Activated effector memory CD4-positive, alpha-beta T cell treated with Interleukin-2 at 50 U/mL for 16 hours (primary cell): ENCODE measurements at places on chromosomes 5 and 9.

- no peak for DNase-seq
Observed at GRCh38 chr9:128244091-128244836, 31.5 kb downstream of the GOLGA2 start.

DNA sequence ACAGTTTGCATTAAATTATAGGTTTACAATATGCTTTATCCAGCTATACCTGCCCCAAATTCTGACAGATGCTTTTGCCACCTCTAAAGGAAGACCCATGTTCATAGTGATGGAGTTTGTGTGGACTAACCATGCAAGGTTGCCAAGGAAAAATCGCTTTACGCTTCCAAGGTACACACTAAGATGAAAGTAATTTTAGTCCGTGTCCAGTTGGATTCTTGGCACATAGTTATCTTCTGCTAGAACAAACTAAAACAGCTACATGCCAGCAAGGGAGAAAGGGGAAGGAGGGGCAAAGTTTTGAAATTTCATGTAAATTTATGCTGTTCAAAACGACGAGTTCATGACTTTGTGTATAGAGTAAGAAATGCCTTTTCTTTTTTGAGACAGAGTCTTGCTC lies 41.0 kb downstream of the FXN start:
- DNase-seq, result no peak

DNA sequence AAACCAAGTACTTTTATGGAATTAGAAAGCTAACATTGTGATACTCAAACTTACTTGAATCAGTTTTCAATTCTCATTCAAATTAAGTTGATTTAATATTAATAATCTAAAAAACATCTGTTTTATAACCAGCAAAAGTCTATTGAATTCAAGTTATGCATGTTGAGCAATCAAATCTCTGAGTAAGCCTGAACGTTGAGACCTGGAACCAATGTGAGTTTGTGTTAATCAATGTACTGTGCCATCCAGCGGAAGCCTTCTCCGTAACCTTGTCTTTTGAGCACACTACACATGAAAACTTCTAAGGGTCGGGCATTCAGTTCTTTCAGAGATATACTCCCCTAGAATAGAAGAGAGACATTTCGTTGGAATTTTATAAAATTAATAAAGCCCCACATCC lies 25.9 kb downstream of the SAR1B start:
- no peak for DNase-seq

- no peak for DNase-seq
Observed at GRCh38 chr5:68289498-68289897, 73.9 kb downstream of the PIK3R1 start.

GRCh38 chr5:68172314-68172713 lies 43.2 kb upstream of the PIK3R1 start:
- no peak for DNase-seq

DNA sequence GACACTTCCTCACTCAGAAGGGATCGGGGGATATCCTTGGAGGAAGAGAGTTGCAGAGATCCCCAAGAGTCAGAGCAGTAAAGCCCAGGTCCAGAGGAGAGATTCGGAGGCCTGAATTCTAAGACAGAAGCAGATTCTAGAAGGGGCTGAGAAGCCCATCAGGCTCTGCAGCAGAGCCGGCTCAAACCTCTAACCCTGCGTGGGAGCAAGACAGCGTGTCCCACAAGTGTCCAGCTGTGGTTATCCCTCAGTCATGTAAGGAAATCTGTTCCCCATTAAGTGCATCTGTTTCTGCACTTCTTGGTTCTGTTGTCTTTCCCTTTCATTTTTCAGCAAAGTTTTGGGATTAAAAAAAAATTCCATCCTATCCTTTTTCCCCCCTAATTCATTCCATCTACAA lies 4.8 kb upstream of the DIAPH1 start:
- no peak for DNase-seq

DNA sequence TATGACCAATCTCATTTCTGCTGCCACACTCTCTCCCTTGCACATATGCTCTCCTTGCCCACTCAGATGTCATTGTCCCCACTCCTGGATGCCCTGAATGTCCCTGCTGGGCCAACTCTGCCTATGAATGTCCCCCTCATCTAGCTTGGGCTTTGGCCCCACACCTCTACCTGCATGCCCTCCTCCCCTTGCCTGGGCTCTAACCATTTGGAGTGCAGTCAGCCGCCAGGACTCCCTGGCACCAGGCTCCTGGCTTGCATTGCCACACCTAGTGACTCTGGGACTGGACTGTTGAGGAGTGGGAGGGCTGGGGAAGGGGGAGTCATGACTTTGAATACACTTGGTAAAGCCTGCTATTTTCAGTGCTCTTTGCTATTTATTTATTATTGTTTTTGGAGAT lies 41.6 kb upstream of the POMT1 start:
- no peak for DNase-seq

GRCh38 chr9:36938617-36939016 lies 95.5 kb downstream of the PAX5 start:
- DNase-seq, result no peak

- no peak for DNase-seq
Observed at GRCh38 chr5:150053713-150054392, 32.5 kb downstream of the CSF1R start.

- DNase-seq, result no peak
Observed at GRCh38 chr9:78288214-78288892, 8.6 kb upstream of the PSAT1 start.

DNA sequence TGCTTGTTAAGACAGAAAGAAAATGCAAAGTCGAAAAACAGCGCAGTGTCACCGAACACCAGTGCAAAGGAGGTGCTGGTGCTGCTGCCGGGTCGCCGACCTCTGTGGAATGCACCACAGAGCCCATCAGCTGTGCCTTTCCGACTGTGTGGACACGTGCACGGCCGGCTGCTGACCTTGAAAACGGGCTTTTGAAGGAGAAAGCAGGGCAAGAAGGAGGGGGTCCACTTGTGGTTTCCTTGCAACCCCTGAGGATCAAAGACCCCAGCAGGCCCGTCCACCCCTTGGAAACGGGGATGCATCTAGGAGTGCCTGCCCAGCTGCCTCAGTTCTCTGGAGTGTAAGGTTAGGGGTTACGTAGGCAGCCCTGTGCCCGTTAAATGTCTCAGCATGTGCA lies 6.2 kb upstream of the OLFM1 start:
- DNase-seq, result no peak

GRCh38 chr5:141825791-141826560 lies 52.2 kb downstream of the PCDH1 start:
- DNase-seq, result no peak

DNA sequence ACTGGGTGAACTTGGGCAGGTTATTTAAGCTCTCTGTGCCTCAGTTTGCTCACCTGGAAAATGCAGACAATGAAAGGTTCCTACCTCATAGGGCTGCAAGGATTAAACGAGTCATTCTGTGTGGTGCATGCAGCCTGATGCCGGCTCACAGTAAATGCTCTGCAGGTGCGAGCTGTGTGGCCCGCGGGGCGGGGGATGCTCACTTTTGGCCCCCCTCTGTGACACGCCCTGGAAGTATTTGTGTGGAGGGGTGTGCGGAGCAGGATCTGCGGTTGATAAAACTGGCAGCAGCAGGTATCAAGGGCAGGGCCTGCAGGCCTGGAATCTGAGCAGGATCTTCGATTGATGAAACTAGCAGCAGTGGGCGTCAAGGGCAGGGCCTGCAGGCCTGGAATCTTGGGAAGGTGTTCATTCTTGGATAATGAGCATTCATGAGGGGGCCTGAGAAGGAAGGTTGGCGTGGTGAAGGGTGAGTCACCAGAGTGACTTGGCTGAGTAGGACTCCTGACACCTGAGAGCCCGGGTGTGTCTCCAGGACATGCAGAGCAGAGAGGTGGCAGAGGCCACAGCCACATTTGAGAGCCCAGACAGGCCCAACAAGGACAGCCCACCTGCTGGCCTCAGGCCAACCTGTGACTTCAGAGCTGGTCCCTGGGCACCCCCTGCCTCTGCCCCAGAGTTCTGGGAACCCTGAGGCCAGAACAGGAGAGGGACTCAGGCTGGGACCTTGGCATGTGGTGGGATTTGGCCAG lies 11.9 kb downstream of the UNC5A start:
- DNase-seq, result no peak
